ENCODE measurements at places on chromosomes 7 and 10. TPM values are rescaled to one million over a fixed set of nuclear protein-coding genes. Genes with fewer than 3 reads are reported as not detected.

TMEM270 gene
- polyA plus RNA-seq, result not detected

AOAH gene
- polyA plus RNA-seq, result 4.8 TPM

ASB10 gene
- polyA plus RNA-seq, result not detected

HHEX gene
- polyA plus RNA-seq, result 23.9 TPM

ERCC6 gene
- 18.8 TPM for polyA plus RNA-seq

CYP26C1 gene
- polyA plus RNA-seq, result not detected

PGAM2 gene
- 0.94 TPM for polyA plus RNA-seq

AGR3 gene
- polyA plus RNA-seq, result 25.2 TPM

MSMB gene
- polyA plus RNA-seq, result not detected

SAP25 gene
- polyA plus RNA-seq, result 2.8 TPM

DNA sequence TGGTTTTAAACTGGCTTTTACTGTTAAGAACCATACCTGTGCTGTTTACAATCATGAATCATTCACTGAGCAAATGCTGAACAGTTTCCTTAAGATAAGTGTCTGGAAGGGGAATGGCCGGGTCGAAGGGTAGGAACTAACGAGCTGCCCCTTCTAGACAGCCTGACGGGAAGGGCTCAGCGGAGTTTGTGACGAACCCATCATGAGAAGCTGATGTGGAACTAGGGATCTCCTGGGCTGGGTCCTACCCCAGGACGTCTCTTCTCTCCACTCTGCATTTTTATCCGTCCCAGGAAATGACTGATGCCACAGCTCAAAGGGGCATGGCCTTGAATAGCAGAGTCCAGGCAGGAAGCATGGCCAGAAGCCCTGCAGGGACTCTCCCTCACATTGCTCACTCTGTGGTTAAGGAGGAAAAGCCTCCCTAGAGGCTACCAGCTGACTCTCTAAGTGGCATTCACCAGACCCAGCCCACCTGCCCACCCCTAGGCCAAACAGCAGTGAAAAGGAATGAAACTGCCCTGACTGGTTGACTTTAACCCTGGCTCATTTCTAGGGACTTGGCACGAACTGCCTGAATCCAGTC is 112.0 kb downstream of the PFKFB3 start:
- no peak for DNase-seq

GRCh38 chr7:121623130-121623872 is 227.2 kb upstream of the FAM3C start:
- no peak for DNase-seq

GRCh38 chr10:53013201-53013810 is 240.7 kb upstream of the MBL2 start:
- no peak for DNase-seq

DNA sequence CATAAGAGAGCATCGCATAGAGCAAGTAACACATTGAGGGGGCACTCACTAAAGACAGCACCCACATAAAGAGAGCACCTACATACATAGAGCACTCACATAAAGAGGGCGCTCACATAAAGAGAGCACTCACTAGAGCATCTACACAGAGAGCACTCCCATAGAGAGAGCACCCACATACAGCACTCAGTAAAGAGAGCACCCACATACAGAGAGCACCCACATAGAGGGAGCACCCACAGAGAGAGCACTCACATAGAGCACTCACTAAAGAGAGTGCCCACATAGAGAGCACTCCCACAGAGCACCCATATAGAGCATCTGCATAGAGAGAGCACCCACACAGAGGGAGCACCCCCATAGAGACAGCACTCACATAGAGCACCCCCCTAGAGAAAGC is 47.8 kb downstream of the INSIG1 start:
- DNase-seq, result no peak

GRCh38 chr10:26090026-26090425 is 126.5 kb upstream of the GAD2 start:
- no peak for DNase-seq

- DNase-seq, result no peak
These were observed 77.7 kb downstream of the VIPR2 start for GRCh38 chr7:159066816-159067575.

DNA sequence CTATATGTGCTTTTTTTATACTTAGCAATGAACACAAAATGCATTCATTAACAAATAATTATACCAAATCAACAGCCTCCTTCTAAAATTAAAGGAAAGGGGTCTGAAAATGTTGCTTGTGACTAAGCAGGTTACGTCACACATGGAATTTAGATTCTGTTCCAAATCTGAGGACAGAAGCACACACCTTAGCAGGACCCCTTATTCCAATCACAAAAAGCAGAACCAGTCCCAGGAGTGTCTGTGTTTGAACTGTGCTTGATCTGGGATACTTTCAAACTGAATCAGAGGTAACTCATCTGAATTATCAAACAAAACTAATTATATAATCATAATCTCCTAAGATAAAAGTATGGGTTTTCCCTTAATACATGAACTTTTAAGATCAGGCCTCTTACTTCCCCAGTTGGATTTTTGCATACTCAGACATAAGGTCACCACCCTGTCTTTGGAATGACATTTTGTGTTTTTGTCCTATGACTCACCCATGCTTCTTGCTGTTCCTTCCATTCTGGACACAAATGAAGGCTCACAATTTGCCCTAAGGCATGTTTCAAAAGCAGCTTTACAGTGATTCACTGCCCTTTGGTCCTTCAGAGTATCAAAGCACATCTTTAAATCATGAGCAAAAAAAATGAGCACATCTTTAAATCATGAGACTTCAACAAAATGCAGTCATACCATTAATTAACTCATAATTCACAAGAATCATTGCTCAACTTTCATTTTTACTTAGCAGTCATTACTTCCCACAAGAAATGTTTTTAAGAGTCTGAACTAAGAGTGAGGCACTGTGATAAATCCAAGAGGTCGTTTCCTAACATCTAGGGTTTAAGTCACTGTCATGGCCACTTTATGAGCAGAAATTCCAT is 35.5 kb downstream of the SEMA3C start:
- no peak for DNase-seq
